ENCODE measurements at places on chromosomes 1 and 21.
A peak's percentile ranks its signal among the peaks of the same experiment; 100 is the strongest.

- DNase-seq = no peak
Measured at GRCh38 chr1:93689521-93690223, 8.0 kb upstream of the BCAR3 start.

GRCh38 chr1:236002025-236002390, 62.9 kb downstream of the NID1 start:
- DNase-seq = no peak

DNA sequence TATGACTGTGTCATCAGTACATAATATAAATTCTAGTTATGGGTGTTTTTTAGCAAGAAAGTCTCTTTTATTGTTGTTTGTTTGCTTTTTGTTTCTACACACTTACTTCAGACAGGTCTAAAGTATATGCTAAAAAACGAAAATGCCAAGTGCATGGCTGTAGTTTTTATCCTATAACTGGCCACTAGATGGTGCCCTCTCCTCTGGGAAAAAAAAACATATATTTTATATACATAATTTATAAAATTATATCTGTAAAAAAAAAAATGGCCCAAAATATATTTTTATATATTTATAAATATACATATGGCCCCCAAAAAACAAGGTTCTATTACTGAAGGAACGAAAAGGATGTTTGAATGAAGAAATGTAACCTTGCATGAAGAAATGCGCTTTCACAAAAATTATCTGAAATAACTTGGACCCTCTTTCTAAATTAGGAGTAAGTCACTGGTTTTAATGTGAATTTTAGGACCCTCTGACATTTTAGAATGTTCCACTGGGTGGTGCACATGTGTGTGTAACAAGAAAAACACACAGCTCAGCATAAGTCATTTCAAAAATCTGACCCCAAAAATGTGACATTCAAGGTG, 93.5 kb downstream of the TTLL7 start:
- peak; percentile 19 for DNase-seq

GRCh38 chr1:199747984-199748383, 279.5 kb upstream of the NR5A2 start:
- no peak for DNase-seq

DNA sequence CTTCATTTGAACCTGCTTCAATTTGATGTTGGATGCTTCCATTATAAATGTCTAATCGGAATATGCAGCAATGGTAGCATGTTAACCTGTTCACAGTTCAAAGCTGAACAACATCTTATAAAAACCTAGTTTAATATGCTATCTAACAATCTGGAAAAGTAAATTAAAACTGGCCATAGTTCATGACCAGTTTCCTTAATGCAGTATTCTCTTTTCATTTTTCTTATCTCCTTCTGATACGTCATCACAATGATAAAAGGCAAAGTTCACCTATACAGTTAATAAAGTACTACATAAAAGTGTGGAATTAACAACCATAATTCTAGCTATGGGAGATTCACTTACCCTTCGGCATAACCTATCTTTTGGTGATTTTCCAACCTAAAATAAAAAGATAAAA, 65.1 kb downstream of the IARS2 start:
- DNase-seq = no peak

GRCh38 chr1:96596226-96596922, 125.2 kb upstream of the PTBP2 start:
- DNase-seq = peak; percentile 28
